Ureter (tissue), 1 donor: ENCODE measurements at places on chromosomes 7 and 10. TPM values are rescaled to one million over a fixed set of nuclear protein-coding genes. Genes with fewer than 3 reads are reported as not detected.
A peak's percentile ranks its signal among the peaks of the same experiment; 100 is the strongest.

DNA sequence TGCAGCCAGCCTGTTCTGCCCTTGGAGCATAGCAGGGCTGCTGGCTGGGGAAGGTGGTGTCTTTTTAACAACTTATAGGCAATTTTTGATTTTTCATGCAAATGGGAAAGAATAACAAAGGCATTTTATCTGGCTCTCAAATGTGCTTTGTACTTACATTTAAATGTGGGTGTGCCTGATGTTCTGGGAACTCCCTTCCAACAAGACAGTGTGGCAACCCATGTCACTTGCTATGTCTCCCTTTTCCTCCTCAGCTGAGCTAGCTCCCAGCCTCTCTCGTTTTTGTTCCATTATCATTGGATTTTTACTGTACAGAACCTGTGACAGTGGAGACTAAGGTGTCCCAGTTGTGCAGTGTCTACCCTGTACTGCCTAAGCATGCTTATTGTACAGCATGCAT, 93.5 kb upstream of the PDCD4 start:
- DNase-seq: no peak

GRCh38 chr10:74079936-74080590, 70.6 kb downstream of the AP3M1 start:
- DNase-seq: no peak

DNA sequence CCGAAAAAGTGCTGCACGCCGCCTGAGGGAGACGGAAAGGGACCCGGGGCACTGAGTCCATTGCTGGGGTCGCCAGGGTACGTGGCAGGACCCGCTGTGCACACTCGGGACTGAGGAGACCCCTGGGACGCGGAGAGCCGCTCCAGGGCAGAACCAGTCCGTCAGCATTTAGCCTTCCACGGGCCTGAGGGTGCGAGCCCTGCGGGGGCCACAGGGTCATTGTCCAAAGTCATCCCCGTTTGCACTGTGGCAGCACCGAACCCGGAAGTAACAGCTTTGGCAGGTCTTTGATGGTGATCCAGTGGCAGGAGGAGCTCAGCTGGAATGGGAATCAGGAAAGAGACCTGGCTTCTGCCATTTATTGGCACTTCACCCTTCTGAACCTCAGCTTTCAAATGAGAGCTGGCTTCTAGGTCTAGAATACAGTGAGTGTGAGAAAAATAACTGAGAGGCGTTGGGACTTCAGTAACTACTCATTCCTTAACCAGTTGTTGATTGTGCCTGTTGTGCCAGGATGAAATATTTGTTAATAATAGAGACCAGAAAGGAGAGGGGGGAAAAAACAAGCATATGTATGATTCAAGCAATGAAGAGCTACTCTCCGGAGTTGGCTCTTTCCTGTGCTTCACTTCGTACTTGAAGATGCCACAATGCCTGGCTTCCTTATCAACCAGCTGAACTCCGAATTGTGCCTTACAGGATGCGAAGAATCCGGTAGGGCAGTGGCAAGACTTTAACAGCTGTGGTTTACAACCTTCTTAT, 811 bp upstream of the ARHGAP12 start:
- DNase-seq: peak; percentile 64

The EPHA1 gene
- total RNA-seq: 24.9 TPM

The PTPRZ1 gene
- 0.26 TPM for total RNA-seq

The AGR2 gene
- 216 TPM for total RNA-seq

- DNase-seq: no peak
Measured at GRCh38 chr7:37092548-37092947, 356.1 kb downstream of the ELMO1 start.

The HOXA2 gene
- total RNA-seq: 1.8 TPM

The BLNK gene
- total RNA-seq: 56.4 TPM

The GPER1 gene
- total RNA-seq: 3.4 TPM

- no peak for DNase-seq
Measured at GRCh38 chr10:77768039-77768438, 130.4 kb upstream of the KCNMA1 start.

DNA sequence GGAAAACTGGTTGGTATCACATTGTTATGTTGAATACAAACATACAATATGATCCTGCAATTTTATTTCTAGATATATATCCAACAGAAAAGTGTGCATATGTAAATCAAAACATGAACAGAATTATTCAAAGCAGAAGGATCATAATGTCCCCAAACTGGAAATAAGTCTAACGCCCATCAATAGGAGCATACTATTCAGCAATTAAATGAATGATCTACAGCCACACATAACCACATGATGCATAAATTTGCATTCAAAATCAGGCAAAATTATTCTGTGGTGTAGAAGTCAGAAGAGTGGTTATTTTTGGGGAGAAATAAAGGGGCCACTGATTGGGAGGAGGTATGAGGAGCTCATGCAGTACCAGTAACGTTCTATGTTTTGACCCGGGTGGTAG, 28.6 kb downstream of the NPY start:
- DNase-seq: no peak

The PTF1A gene
- total RNA-seq: not detected

GRCh38 chr10:12712293-12712983, 289.1 kb downstream of the CCDC3 start:
- no peak for DNase-seq

DNA sequence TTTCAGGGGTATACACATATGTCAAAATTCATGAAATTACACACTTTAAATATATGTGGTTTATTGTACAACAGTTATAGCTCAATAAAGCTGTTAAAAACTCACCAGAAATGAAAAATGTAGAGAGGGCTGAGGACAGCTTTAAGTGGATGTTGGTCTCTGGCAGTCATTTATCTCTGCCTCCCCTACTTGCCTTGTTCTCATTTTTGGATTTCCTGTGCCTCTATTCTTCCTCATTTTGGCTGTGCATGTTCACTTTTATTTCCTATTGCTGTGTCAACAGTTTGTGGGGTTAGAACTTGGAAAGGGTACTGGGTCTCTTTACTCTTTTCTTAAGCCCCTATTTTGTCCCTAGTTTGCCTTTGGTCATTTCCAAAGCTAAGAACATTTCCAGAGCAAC, 18.6 kb upstream of the MEST start:
- DNase-seq: no peak

DNA sequence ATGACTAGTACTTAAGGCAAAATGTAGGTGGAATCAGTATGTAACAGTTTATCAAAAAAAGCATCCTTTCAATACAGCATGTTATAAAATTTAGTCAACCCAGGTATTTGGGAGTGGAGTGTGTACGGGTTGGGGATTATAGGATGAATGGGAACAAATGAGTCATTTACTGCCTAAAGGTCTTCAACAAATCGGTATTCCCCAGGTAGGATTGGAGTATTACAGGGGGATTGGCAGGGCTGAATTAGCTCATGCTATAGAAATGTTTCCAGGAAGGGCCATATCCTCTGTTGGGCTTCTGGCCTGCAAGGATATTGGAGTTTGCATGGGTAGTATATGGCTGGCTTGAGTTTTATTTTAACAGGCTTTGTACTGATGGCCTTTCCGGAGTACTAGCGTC, 723.7 kb downstream of the SORCS1 start:
- no peak for DNase-seq

DNA sequence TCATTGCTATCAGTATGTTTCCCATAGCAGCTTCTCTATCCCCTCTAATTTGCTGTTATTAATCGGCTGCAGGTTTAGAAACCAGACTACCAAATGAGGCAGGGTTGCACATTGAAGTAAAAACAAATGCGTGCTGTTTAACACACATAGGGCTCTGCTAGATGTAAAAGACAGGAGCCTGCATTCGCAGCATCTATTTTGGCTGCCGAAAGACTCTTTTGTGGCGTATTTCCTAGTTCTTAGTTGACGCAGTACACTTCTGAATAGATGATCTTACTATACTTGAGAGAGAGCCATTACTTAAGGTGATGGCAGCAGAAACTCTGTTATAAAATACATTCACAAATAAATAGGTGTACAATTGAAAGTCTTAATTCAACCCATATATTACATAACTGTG, 21.4 kb downstream of the SGCE start:
- no peak for DNase-seq

DNA sequence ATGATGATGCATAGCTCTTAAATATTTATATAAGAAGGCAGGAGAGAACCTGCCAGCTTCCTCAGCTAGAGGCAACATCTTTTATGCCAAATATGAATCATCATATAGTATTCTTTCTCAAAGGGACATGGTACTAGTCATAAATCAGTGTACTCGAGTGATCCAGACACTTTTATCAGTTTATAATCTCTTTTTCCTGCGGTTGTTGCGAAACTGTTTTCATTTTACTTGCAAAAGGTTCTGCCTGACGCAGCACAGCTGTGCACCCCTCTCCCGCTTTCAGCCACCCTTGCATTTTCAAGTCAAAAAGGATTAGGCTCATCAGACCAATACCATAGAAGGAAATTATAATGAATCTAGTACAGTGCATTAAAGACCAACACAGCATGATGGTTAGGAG, 332.3 kb upstream of the PRKCQ start:
- no peak for DNase-seq

GRCh38 chr10:97539523-97540200, 32.9 kb upstream of the ANKRD2 start:
- DNase-seq: no peak

GRCh38 chr7:131040467-131040932, 287.2 kb upstream of the MKLN1 start:
- DNase-seq: no peak

GRCh38 chr7:28558236-28558635, 145.9 kb downstream of the CREB5 start:
- no peak for DNase-seq

The LLCFC1 gene
- not detected for total RNA-seq

DNA sequence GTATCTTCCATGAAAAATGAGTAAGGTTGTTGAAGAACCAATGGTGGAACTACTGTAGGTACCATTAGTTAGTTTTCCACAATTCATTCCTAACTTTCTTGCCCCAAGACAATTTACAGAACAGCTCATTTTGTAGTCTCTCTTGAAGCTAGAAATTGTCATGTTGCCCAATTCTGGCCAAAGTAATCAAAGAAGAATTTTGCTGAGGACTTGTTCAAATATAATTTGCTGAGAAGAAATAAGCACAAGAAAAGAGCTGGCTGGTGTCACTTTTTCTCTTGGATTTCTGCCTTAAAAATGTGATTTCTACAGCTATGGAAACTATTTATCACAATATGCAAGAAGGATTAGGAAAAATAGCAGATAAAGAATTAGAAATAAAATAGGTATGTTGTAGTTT, 199.2 kb upstream of the SEMA3A start:
- DNase-seq: no peak

GRCh38 chr10:33143160-33143728, 185.2 kb upstream of the ITGB1 start:
- DNase-seq: no peak

DNA sequence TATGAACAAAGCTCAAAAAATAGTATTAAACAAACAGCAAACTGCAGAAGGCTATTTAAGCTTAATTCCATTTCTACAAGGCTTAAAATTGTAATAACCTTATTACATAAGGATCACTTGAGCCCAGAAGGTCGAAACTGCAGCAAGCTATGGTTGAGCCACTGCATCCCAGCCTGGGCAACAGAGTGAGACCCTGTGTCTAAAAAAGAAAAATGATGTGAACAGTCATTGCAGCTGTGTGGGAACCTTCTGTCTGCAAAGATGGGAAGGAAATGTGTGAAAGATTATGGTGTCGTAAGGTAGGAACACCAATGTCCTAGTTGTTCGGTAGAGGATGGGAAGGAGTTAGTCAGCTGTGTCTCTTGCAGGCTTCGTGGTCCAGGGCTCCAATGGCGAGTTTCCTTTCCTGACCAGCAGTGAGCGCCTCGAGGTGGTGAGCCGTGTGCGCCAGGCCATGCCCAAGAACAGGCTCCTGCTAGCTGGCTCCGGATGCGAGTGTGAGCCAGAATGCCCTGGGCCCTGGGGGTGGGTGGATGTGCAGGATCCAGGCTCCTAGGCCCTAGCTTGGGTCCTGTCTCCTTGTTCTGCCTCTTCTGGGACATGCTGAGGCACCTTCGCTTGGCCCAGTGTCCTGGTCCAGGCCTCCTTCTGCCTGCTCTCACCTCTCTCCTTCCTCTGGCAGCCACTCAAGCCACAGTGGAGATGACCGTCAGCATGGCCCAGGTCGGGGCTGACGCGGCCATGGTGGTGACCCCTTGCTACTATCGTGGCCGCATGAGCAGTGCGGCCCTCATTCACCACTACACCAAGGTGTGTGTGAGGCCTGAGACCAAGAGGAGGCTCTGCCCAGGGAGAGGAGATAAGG, 9.1 kb downstream of the C10orf62 start:
- DNase-seq: no peak

- no peak for DNase-seq
Measured at GRCh38 chr7:2003931-2004812, 228.6 kb downstream of the MAD1L1 start.

- no peak for DNase-seq
Measured at GRCh38 chr7:26910221-26910620, 45.8 kb upstream of the SKAP2 start.

The KIFBP gene
- 27.3 TPM for total RNA-seq

DNA sequence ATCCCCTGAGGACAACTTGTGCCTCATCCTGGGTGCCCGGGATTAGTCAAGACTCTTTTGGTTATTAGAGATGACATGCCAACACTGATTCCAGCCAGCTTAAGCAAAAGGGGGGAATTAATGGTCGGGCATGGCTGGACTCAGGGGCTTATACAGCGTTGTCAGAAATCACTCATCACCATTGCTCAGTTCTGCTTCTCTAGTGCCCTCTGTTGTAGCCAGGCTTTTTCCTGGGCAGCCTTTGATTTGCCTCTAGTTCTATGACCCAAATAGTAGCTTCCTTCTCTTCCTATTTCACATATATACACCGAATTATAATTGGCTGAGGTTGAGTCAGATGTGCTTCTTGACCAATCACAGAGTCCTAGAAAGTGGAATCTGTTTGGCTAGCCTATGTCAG, 192.0 kb upstream of the HABP2 start:
- no peak for DNase-seq
